Osteoblast (primary cell): ENCODE measurements at places on chromosomes 16 and 17. TPM values are rescaled to one million over a fixed set of nuclear protein-coding genes. Genes with fewer than 3 reads are reported as not detected.

The KRT34 gene
- total RNA-seq = 9.4 and 11.2 TPM in 2 replicates

The C17orf113 gene
- under 0.01 and 0.29 TPM in 2 replicates for total RNA-seq

The CDH16 gene
- total RNA-seq = not detected in 2 replicates

The C1QTNF1 gene
- 13.8 and 14.4 TPM in 2 replicates for total RNA-seq

DNA sequence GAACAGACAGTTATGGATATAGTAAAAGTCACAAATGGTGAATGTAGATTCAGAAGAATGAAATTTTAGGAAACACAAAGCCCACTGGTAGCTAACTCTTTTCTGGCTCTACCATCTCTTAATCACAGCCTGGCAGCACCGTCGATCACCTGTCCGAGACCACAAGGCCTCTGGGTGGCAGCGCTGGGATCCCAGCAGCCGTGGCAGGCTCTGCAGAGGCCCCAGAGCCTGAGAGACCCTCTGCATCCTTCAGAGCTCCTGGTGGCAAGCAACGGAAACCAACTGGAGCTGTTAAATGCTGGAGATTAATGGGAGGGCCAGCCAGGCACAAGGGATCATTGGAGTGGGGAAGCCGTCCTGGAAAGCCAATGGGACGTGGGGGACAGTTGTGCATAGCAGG lies 26.3 kb downstream of the LAT start:
- H3K4me3 ChIP-seq = no peak overlapping the region
- H3K27ac ChIP-seq = no peak overlapping the region
- H3K4me1 ChIP-seq = peaks cover 4% of the 10 kb centered on the region
- no peaks in the 10 kb centered on the region for H3K27me3 ChIP-seq
- H3K36me3 ChIP-seq = no peaks in the 10 kb centered on the region
- no peak for DNase-seq

- no peaks in the 10 kb centered on the region for H3K4me1 ChIP-seq
- H3K27me3 ChIP-seq = peaks cover 34% of the 10 kb centered on the region
- no peak overlapping the region for H3K4me3 ChIP-seq
- no peaks in the 10 kb centered on the region for H3K36me3 ChIP-seq
- no peak overlapping the region for H3K27ac ChIP-seq
Observed at GRCh38 chr17:37710344-37710886, 34.4 kb downstream of the HNF1B start.

DNA sequence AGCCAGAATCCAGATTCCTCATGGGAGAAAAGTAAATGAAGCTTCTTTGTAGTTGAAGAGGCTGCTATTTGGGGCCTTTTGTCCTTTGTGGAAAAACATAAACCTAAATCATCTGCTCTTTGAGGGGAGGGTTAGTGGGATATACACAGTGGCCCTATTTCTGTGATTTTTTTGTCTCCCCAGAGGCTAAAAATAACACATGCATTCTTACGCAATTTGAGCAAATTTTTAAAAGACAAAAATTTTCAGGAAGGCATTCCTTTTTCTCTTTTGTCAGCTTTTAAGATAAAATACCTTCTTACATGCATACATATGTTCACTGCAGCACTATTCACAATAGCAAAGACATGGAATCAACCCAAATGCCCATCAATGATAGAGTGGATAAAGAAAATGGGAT lies 165.5 kb downstream of the AXIN2 start:
- no peak overlapping the region for H3K27ac ChIP-seq
- no peaks in the 10 kb centered on the region for H3K36me3 ChIP-seq

DNA sequence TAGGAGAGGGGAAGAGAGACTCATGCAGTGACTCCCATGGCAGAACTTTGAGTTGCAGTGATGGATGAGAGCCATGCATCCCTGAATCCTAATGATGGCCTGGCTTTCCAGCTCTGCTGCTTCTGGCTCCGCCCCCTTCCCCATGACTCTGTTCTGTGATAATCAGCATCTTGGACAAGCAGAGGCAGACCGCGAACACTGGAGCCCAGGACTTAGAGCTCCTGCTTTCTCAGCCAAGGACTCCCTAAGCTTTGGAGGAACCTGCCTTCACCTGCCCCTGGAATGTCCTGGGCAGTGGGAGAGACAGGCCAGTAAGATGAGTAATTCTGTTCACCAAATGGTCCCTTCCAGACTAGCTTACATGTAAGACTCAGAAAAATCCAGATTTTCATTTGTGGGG lies 12.5 kb downstream of the CCDC92B start:
- H3K27me3 ChIP-seq = no peaks in the 10 kb centered on the region
- no peak overlapping the region for H3K4me3 ChIP-seq
- H3K4me1 ChIP-seq = no peaks in the 10 kb centered on the region
- no peak overlapping the region for H3K27ac ChIP-seq
- peak; percentile 82 for DNase-seq

DNA sequence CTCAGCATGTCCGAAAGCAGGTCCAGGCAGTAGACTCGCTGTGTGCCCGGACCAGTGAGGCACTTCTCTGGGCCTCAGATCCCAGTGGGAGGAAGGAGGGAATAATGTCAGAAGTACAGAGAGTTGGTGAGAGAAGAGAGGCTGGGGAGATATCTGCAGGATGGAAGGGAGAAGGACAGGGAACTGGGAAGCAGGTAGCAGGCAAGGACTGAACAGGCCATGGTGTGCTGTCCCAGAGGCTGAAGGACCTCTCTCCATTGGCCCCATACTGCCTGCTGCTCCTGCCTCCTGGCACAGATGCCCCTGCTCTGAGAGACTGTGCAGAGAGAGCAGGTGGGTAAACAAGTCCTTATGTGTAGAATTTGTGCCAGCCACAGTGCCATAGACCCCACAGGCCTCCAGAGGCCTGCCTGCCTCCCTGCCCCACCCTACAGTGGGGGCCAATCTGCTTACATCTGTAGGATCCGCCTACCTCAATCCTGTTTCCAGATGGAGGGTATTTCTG lies 34.2 kb upstream of the CRHR1 start:
- DNase-seq = no peak
- H3K4me3 ChIP-seq = no peak overlapping the region
- H3K36me3 ChIP-seq = no peaks in the 10 kb centered on the region
- H3K4me1 ChIP-seq = no peaks in the 10 kb centered on the region
- H3K27me3 ChIP-seq = peaks cover 16% of the 10 kb centered on the region
- H3K27ac ChIP-seq = no peak overlapping the region

DNA sequence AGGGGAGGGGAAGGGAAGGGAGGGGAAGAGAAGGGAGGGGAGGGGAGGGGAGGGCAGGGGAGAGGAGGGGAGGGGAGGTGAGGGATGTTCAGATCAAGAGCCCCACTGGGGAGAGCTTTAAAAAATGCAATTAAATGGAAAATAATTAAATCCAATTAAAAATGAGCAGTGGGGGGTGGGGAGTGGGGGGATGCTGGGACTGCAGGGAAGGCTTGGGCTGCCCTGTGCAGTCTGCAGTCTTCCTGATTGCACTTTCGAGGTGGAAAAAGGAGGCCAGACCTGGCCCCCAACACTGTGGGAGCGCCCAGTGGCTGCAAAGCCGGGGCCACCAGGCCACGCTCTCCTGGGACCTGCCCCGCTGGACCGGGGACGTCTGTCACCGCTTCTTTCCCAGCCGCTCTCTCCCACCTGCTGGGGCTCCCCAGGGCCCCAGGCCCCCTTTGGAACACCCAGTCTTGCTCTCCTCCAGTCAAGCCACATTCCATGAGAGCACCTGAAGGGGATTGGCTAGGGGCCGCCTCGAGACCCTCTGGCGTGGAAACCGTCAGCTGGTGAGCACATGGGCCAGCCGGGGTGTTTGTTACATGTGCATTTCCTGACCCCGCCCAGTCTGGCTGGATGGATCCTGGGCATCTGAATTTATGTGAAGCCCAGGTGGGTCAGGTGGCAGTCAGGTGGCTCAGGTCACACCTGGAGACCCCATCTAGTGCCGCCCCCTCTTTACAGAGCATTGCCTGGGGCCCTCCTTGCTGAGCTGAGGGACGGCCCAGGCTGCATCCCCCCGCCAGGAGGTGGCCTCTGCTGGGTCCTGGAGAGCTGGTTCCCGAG lies 37.6 kb upstream of the CBFA2T3 start:
- no peaks in the 10 kb centered on the region for H3K4me1 ChIP-seq
- H3K27me3 ChIP-seq = no peaks in the 10 kb centered on the region
- H3K4me3 ChIP-seq = no peak overlapping the region
- H3K27ac ChIP-seq = no peak overlapping the region
- H3K36me3 ChIP-seq = no peaks in the 10 kb centered on the region

DNA sequence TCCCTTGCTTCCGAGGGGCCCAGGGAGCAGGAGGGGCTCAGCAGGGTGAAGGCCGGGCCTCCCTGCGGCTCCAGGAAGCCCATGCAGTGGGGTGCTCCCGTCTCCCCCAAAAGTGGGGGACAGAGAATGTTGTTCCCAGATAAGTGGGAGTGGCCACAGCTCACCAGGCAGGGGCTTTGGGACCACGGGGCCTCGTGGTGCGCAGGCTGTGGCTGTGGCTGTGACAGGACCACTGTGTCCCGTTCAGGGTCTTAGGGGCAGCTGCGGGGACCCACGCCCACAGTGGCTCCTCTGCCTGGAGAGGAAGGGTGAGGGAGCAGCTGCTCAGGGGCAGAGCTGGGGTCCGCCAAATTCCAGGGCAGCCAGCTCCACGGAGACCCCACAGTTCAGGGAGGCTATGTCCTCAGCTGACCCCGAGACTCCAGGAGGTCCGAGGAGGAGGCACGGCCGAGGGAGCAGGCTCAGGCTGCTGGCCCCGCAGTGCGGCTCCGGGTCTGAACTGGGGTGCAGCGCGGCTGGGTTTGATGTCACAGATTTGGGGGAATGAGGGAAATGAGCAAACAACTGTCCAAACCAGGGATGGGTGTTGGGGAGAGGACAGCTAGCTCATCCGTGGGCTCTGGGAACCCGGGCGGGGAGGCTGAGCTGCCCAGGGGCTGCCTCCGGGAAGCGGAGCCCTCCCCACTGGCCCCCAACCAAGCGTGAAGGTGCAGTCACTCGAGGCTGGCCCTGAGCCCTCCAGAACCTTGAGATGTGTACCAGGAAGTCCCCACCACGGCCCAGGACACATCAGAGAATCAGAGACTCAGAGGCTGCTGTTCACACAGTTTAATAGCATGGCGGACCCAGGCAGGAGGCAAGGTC lies 23.4 kb downstream of the TPSD1 start:
- H3K4me1 ChIP-seq = no peaks in the 10 kb centered on the region
- H3K4me3 ChIP-seq = no peak overlapping the region
- peak; percentile 82 for DNase-seq
- peaks cover 21% of the 10 kb centered on the region for H3K27me3 ChIP-seq

GRCh38 chr16:17386229-17386628 lies 84.5 kb downstream of the XYLT1 start:
- H3K27me3 ChIP-seq = no peaks in the 10 kb centered on the region
- H3K36me3 ChIP-seq = no peaks in the 10 kb centered on the region
- H3K27ac ChIP-seq = no peak overlapping the region
- no peaks in the 10 kb centered on the region for H3K4me1 ChIP-seq
- H3K4me3 ChIP-seq = no peak overlapping the region
- no peak for DNase-seq

DNA sequence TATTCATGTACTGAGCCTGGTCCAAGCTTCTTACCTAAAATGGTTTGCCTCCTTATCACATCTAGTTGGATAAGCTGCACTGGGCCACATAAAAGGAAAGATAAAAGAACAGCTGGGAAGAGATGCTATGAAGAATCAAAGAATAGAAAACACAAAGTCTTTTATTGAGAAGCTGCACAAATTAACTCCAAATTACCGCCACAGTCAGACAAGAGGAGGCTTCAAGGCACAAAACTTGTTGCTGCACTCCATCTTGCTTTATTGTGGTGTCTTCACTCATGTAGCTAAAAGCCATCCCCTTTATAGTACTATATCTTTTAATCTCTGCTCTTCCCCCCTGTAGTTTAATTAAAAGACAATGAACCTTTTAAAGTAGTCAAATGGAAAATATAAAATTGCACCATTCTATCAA lies 330.6 kb upstream of the PMFBP1 start:
- no peak overlapping the region for H3K27ac ChIP-seq
- no peak overlapping the region for H3K4me3 ChIP-seq
- peak; percentile 42 for DNase-seq
- no peaks in the 10 kb centered on the region for H3K27me3 ChIP-seq
- no peaks in the 10 kb centered on the region for H3K4me1 ChIP-seq
- no peaks in the 10 kb centered on the region for H3K36me3 ChIP-seq

GRCh38 chr17:55420776-55421178 lies 858 bp downstream of the MMD start:
- peak overlapping the region; percentile 43 for H3K27ac ChIP-seq
- DNase-seq = peak; percentile 84
- peaks cover 20% of the 10 kb centered on the region for H3K27me3 ChIP-seq
- H3K4me3 ChIP-seq = peak overlapping the region; percentile 89
- peaks cover 8% of the 10 kb centered on the region for H3K4me1 ChIP-seq
- H3K36me3 ChIP-seq = no peaks in the 10 kb centered on the region

GRCh38 chr17:51992864-51993416 lies 165.6 kb downstream of the CA10 start:
- no peak overlapping the region for H3K4me3 ChIP-seq
- H3K4me1 ChIP-seq = no peaks in the 10 kb centered on the region
- H3K27me3 ChIP-seq = no peaks in the 10 kb centered on the region
- no peaks in the 10 kb centered on the region for H3K36me3 ChIP-seq

DNA sequence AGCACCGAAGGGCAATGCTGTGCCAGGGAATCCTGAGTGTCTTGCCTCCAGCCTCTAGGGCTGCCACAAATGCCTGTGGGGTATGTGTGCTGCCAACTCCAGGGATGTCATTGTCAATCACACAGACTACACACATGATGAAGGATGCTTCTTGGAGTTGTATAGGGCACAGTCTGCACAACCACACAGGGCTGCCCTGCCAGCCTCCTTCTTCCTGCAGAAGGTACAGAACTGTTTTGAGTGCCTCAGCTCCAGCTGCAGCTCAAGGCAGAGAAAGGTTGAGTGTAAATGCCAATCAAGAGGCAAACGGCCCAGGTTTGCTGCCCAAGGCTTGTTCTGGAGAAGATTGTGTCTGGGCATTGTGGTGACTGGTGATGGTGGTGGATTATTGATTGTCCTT lies 15.6 kb downstream of the SCNN1B start:
- DNase-seq = no peak
- no peaks in the 10 kb centered on the region for H3K27me3 ChIP-seq
- no peaks in the 10 kb centered on the region for H3K36me3 ChIP-seq
- H3K4me1 ChIP-seq = no peaks in the 10 kb centered on the region
- no peak overlapping the region for H3K27ac ChIP-seq

DNA sequence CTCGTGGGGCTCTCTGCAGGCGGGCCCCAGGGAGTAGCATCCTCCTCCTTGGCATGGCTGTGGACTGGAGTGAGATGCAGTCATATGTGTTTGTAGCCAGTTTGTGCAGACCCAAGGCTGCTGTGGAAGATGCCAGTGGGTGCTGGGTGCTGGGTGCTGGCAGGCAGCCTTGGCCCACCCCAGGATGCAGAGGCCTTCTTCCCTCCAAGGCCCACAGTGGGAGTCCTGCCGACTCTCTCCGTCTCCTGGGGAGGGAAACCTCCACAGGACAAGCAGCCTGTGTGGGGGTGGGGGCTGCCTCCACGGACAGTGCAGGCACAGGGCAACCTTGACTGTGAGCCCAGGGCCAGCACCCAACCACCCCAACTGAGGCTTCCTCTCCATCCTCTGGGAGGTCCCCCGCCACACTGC lies 13.8 kb upstream of the TMEM92 start:
- H3K27ac ChIP-seq = no peak overlapping the region
- peaks cover 42% of the 10 kb centered on the region for H3K4me1 ChIP-seq
- H3K4me3 ChIP-seq = no peak overlapping the region
- no peaks in the 10 kb centered on the region for H3K27me3 ChIP-seq
- no peaks in the 10 kb centered on the region for H3K36me3 ChIP-seq
